G401 (cell line): ENCODE measurements at places on chromosomes 3 and 15. TPM values are rescaled to one million over a fixed set of nuclear protein-coding genes. Genes with fewer than 3 reads are reported as not detected.
A peak's percentile ranks its signal among the peaks of the same experiment; 100 is the strongest.

- peak; percentile 11 for DNase-seq
Observed at GRCh38 chr3:104460477-104461406, 906.0 kb upstream of the ALCAM start.

GRCh38 chr3:29537889-29538609, 257.2 kb downstream of the RBMS3 start:
- DNase-seq: no peak

ACAN gene
- total RNA-seq: 0.68 TPM in 1 of 2 replicates, not detected in the other

DNA sequence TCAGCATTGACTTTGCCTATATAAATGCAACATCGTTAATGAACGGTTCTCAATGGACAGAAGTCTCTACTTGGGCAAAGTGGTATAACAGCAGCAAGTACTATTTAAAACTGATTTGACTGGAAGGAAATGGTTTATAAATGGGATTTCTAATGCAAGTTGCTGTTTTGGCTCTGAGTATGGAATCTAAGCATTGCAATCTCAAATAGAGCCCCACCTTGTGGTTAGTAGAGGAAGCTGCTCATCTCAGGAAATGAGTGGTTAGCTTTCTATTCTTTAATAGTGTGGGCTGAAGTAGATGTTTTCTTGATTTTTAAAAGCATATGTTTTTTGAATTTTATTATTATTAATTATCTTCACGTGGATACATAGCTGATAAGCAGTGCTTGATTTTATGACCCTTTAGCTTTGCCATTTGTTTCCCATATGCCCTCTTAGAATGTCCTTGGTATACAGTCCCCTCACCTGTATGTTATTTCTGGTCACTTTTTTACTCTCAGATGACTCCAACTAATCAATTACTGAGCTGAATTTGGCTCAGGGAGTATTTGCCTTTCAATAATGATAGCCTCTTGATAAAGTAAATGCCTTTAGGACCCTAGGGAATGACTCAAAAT, 67.1 kb downstream of the OXSM start:
- no peak for DNase-seq

DNA sequence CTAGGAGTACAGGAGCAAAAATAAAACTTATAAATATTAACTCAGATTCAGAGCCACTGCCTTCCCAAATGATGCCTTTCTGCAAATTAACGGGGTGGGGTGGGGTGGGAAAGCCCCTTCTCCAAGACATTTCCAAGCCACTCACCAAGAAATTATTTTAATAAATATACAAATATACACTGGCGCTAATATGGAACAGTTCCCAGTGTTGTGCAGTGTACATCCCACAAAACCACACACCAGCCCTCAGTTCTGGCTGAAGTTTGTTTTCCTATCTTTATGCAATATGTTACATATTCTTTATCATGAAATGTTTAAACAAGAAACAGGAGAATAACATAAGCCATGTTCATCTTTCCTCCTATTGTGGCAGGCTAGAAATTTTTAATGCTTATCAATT, 53.0 kb upstream of the GYG1 start:
- DNase-seq: no peak

DNA sequence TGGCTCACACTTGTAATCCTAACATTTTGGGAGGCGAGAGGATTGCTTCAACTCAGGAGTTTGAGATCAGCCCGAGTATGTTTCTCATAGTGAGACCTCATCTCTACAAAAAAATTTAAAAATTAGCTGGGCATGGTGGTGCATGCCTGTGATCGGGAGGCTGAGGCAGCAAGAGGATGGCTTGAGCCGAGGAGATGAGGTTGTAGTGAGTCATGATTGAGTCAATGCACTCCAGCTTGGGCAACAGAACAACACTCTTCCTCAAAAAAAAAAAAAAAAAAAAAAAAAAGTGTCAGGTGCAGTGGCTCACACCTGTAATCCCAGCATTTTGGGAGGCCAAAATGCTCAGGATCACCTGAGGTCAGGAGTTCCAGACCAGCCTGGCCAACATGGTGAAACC, 2.4 kb downstream of the RPL39L start:
- no peak for DNase-seq

DNA sequence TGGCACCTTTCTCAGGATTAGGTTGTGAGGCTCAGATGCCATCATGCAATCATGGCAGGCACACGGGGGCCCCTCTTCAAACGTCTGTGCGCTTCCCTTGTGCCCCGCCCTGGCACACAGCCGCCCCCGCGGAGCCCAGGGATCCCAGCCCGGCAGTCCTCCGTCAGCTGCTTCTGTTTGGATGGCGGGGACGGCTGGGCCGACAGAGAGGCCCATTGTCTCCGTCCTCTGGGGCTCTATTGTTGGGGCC, 849 bp upstream of the HDAC11 start:
- peak; percentile 72 for DNase-seq

- no peak for DNase-seq
Observed at GRCh38 chr15:53126144-53126543, 336.0 kb upstream of the ONECUT1 start.

- DNase-seq: peak; percentile 36
Observed at GRCh38 chr15:40847223-40847961, 3.5 kb downstream of the SPINT1 start.

DNA sequence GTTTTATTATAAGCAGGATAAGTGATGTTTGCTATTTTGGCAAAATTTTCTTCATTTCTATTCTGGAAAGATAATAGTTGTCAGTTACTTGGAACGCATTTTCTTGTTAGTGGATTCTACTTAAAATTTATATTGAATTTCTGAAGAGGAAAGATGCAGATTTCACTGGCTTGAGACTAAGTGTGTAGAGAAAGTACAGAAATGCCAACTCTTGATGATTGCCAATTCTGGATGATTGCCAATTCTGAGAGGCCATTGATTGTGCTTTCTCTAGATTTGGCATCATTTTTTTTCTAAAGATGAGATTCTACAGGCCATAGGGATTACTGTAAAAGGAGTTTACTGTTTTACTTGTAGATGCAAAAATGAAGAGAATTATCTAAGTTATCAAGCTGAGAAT, 58.9 kb upstream of the CNTN3 start:
- peak; percentile 1 for DNase-seq

- DNase-seq: no peak
Observed at GRCh38 chr15:63203451-63204090, 14.2 kb downstream of the RAB8B start.

GXYLT2 gene
- 10.3 and 13.9 TPM in 2 replicates for total RNA-seq

- DNase-seq: peak; percentile 33
Observed at GRCh38 chr3:42721690-42722089, 19.1 kb upstream of the HHATL start.

DNA sequence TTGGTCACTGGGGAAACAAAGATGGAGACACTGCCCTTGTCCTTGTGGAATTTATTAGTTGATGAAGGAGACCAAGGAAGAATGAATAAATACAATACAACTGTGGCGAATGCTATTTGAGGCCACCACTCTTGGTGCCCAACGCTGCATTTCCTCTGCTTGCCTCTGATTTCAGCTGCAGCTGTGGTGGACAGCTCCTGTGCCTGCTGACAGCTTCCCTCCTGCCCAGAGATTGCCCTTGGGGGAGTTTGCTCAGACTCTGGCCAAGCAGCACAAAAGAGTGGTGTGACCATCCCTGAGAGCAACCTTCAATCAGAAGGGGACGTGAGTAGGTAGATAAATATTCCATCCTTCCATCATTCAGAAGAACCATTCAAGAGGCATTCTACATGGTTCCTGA, 64.6 kb upstream of the FHIT start:
- DNase-seq: no peak

ELP6 gene
- 59.2 and 87.4 TPM in 2 replicates for total RNA-seq

DNA sequence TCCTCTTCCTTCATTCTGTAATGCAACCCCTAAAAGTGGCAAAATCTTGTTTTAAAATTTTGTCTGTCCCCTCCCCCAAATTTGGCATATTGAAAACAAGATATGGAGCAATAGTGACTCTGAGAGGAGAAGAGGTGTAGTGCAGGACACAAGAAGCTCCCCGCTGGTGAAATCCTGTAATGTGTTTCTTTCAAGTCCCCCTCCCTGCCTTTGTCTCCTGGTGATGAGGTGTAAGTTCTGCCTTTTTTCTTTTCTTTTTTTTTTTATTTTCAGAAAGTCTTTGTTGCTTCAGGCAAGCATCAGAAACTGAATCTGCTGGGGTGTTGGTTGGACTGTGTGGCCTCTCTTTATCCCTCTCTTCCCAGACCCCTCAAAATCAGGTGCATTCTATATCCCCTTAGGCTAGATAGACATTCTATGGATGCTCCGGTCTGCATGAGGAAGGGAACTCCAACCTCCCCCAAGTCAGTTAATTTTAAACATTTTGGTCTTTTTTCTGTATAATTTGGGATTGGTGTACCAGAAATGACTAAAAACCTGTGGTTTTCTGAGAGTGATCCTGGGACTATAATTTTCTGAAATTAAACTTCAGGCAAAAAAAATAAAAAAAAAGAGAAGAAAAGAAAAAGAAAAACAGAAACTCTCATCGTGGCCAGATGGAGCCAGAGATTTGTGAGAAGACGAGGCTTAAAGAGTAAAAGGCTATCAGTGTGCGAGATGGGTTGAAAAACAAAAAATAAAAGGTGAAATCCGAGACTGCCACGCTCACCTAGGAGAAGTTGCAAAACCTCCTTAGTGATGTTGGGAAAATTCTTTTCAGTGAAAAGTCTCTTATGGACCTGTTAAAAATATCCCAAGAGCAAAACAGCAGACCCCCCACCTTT, 21.4 kb downstream of the ACKR2 start:
- peak; percentile 3 for DNase-seq

DNA sequence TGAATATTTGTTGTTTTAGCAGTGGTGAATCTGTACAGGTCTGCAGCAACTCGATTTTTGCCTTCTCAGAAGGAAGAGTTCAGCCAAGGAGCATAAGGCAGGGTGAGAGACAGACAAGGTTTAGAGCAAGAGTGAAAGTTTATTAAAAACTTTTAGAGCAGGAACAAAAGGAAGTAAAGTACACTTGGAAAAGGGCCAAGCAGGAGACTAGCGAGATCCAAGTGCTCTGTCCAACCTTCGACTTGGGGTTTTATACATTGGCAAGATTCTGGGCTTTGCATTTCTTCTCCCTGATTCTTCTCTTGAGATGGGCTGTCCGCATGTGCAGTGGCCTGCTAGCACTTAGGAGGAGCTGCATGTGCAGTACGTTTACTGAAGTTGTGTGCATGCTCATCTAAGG, 46.7 kb upstream of the AADACL2 start:
- no peak for DNase-seq

GRCh38 chr15:84647726-84648125, 6.4 kb downstream of the WDR73 start:
- no peak for DNase-seq

DNA sequence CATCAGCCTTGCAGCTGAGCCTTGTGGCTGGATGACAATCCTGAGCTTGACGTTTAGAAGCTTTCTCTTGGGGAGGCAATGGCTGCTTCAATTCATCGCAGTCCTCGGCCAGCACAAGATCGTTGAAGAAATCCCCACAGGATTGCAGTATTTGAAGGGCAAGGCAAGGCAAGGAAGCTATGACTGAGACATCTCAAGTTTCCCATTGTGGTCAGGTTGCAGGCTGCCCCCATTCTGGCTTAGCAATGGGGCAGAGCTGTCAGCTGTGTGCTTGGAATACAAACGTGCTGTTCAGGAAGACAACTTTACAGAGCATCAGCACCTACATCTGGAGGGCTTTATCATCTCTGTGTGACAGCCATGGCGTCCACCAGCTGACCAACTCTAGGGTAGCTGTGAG, 275.9 kb upstream of the TBL1XR1 start:
- DNase-seq: no peak

DNA sequence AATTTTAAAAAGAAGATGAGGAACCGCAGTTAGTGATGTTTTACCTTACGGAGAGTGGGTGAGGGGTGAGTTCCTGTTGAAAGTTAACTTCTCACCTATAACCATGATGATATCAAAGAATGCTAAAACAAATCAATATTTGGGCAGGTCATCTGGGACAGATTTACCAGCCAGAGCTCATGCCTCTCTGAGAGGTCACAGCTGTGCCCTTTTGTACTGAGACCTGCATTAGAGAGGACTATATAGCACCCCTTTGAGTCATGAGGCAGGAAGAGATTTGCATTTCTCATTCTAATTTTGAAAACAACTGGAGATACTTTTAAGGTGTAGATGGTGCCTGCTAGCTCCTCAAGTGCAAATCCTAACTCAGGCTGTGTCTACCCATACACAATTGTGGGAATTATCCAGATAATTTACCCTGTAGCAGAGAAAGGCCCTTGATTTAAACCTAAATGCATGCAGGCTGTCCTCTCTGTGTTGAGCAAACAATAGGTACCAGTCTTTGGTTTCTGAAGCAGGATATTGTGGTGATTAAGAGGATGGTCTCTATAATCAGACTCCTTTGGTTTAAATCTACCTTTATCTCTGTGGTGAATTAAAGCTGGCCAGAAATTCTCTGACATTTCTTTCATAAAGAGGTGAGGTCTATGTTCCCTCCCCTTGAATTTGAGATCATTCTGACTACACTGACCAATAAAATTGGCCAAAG, 5.8 kb upstream of the TM4SF4 start:
- DNase-seq: no peak

TRIM42 gene
- total RNA-seq: not detected in 2 replicates

GRCh38 chr3:175003590-175003989, 144.5 kb downstream of the NAALADL2 start:
- DNase-seq: no peak

DNA sequence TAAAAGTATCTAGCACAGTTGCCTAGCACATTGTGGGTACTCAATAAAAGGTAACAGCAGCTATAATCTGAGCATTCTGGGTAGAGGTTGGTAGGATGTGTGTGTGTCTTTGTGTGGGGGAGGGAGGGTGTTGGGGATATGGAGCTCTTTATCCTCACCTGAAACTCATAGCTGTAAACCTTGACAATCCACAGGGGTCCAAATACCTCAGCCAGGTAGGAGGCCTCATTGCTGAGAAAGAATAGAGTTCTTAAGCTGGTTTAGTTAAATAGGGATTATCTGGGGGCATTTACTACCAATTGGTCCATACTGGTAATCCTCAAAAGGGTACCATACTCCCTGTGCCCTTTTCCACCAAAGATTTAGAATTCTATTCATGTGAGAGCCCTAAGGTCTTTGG, 3.9 kb downstream of the SERF2 start:
- DNase-seq: peak; percentile 8

- DNase-seq: no peak
Observed at GRCh38 chr15:57727031-57727430, 20.5 kb downstream of the POLR2M start.

DNA sequence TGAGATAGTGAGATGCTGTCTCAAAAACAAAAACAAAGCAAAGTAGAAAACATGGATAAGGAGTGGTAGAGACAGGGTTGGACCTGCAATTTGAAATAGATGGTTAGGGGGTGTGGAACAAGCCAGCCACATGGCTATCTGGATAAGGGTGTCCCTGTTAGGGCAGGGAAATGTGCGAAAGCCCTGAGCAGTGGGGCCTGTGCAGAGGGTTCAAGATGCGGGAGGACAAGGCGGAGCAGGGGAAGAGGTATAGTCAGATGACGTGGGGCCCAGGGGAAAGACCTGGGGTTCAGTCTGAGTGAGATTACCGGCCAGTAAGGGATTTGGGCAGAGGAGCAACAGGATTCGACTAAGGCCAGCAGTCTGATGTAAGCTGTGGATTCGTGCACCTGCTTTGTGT, 18.4 kb upstream of the NR2E3 start:
- DNase-seq: no peak

GPR15 gene
- not detected in 2 replicates for total RNA-seq

- no peak for DNase-seq
Observed at GRCh38 chr15:64438653-64439447, 21.5 kb upstream of the ZNF609 start.

- no peak for DNase-seq
Observed at GRCh38 chr3:41288785-41289184, 89.5 kb downstream of the CTNNB1 start.

NOX5 gene
- not detected in 2 replicates for total RNA-seq

- no peak for DNase-seq
Observed at GRCh38 chr3:72341380-72341770, 506.9 kb downstream of the SHQ1 start.

GRCh38 chr3:42803414-42804105, 730 bp downstream of the HIGD1A start:
- peak; percentile 52 for DNase-seq
